ENCODE measurements at places on chromosomes 1 and 21.

DNA sequence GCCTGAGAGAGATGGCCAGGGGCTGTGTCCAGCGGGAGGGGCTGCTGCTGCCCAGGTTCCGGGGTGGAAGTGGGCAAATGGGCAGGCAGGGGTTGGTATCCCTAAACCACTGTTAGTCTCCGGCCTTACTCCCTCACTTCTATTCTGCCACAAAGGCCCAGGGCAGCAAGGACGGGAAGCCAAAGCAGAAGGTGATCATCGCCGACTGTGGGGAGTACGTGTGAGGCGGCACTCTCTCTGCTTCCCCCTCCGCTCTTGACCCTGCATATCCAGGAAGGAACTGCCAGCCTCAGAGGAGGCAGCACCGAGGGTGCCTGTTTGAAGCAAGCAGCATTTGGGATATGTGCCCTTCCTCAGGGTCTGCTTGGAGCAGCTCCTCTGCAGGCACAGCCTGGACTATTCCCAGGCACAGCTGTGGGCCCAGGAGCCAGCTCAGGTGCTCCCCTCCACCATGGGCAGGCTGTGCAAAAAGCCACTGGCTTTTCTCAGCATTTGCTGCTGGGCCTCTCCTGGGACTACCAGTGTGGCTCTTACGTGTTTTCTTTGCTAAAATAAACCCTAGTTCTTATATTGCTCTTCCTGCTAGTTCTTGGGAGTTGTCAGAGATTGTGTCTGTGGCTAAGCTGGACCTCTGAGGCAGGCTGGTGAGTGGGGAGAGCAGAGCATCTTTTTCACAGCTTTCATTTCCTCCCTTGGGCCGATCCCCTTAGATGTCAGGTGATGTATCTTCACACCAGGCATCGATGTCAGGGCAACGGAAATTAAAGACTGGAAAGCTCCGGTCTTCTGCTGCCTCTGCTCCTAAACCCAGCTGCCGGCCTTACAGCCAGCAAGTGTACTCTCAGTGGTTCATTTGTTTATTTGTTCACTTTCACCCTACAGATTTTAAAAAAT, 14.7 kb downstream of the PPIE start:
- no peak for DNase-seq

- DNase-seq = no peak
Observed at GRCh38 chr1:246786606-246787238, 62.5 kb downstream of the SCCPDH start.

DNA sequence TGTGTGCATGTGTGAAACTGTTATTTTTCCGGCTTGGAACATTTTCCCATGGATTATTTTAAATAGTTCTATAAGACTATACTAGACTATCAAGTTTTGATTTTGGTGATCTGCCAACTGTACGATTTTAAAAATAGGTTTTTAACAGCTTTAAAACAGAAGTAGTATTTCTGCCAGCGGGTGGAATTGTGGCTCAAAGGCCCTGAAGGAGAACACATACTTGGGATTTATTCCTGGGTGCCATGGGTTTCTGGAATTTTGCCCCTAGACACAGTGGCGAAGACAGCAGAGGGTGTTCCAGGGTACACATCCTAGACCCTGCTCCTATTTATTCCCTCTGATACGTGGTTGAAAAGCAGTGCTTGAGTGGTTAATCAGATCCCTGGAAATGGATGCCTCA, 81.7 kb upstream of the IPO9 start:
- no peak for DNase-seq

GRCh38 chr1:84573481-84573966, 716 bp downstream of the CTBS start:
- DNase-seq = no peak

DNA sequence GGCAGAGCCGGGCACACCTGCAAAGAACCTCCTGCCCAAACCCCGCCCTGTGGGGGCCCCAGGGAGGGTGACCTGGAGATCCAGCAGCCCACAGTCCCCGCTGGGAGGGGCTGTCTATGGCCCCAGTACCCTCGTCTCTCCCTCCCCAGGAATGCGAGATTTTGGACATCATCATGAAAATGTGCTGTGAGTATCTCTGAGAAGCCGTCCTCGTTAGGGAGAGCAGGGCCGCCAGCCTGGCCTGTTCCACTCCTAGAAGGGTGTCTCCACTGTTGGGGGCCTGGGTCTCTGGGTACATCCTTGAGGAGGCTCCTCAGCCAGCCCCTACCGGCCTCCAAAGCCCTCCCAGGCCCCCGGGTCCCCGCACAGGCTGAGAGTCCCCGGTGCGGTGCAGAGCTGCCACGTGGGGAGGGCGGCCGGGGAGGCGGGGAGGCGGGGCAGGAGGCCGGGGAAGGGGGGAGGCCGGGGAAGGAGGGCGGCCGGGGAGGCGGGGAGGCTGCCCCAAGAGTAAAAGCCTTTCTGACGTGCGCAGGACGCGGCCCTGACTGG, 18.7 kb downstream of the COL6A1 start:
- no peak for DNase-seq

GRCh38 chr1:15684042-15684461, at the start of gene PLEKHM2:
TSS of gene PLEKHM2 (plus strand) at chr1:15684320. CDS start at chr1:15684559, 239 bp downstream.
- DNase-seq = no peak

DNA sequence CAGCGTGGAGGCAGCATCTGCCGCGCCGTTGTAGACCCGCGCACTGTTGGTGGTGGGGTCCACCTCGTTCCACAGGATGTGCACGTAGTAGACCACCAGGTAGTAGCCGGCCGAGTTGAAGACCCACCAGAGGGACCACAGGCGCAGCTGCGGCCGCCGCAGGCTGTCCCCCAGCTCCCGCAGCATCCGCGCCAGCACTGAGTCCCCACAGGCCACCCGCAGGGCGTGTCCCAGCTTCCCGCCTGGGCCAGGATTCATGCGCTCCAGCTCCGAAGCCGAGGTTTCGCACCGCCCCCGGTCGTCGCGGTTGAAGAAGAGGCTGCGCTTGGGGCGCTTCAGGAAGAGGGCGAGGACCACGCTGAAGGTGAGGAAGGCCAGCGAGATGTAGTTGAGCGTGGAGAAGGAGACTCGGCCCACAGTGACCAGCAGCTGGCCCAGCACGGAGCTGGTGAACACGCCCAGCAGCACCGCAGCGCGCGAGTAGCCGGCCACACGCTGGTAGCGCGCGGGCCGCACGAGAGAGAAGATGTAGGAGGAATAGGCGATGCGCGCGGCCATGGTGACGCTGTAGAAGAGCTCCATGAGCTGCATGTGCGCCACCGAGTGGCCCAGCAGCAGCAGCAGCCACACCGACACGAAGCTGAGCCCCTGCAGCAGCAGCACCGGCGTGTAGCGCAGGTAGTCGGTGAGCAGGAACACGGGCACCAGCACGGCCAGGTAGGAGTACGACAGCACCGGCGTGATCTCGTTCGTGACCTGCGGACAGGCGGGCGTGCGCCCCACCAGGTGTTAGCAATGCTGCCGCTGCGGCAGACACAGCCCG, 10.6 kb downstream of the SLC19A1 start:
- DNase-seq = no peak

GRCh38 chr1:40264354-40264781, 6.3 kb downstream of the ZMPSTE24 start:
- no peak for DNase-seq

GRCh38 chr1:204684571-204685235, 835 bp downstream of the LRRN2 start:
- DNase-seq = no peak

DNA sequence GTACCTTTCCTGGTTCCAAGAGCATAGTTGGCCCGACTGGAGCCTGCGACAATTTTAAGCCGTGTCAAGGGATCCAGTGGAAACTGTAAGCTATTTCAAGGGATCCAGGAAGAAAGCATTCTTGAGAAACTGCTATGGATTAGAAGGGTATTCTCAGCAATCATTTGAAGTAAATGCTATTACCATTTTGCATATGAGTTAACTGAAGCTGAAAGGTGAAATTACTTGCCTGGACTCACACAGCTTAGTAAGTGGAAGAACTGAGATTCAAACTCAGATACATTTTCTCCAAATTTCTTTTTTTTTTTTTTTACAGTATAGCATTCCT, 589 bp downstream of the ZNF684 start:
- no peak for DNase-seq

- DNase-seq = no peak
Observed at GRCh38 chr1:41484402-41485241, at the start of gene EDN2. TSS of gene EDN2 (minus strand) at chr1:41484683. CDS start at chr1:41484601, 82 bp downstream.

- no peak for DNase-seq
Observed at GRCh38 chr1:31368611-31369107, 4.2 kb downstream of the FABP3 start.

DNA sequence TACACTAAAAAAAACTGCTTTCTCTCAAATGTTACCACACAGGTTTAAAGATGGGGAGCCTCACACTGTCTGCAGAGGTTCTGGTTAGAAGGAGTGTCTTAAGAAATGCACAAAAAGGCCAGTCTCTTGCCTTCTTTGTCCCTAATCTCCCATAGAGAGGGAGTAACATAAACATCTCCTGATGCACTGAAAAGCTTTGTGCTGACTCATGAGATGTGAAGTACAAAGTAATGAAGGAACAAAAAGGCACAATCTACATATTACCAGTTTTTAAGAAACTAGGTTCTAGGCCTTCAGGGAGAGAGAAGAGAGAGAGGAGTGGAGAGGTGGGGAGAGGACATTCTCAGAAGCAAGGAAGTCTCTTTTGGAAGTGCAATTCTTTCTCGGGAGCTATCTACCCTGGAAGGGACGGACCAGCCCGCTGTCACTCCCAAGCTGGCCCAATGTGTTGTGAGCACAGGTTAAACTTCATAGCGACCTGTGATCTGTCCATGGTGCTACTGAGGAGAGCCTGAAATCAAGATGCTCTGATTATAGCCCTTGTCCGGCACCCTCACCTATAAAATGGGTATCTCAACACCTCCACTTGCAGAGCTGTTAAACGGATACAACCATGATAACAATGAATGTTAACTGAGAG, 458.1 kb downstream of the DISC1 start:
- no peak for DNase-seq

GRCh38 chr1:181173761-181174447, 85.4 kb downstream of the IER5 start:
- no peak for DNase-seq

- no peak for DNase-seq
Observed at GRCh38 chr1:8914466-8914865, 31.2 kb upstream of the CA6 start.

GRCh38 chr1:50969611-50970508, at the start of gene CDKN2C:
TSS of gene CDKN2C (plus strand) at chr1:50970245. CDS start at chr1:50970369, 124 bp downstream.
- DNase-seq = no peak

Measured in thoracic aorta (tissue), 2 donors.